Activated CD8-positive, alpha-beta T cell treated with anti-CD3 and anti-CD28 coated beads for 36 hours (primary cell): ENCODE measurements at places on chromosomes 12 and 14. TPM values are rescaled to one million over a fixed set of nuclear protein-coding genes. Genes with fewer than 3 reads are reported as not detected.

PRPF40B gene
- 4.9 TPM for total RNA-seq

EGLN3 gene
- total RNA-seq: 4.2 TPM

SLC17A8 gene
- not detected for total RNA-seq

PCNX4 gene
- 30.0 TPM for total RNA-seq

LUM gene
- not detected for total RNA-seq

CNIH1 gene
- total RNA-seq: 82.0 TPM

VRTN gene
- total RNA-seq: not detected

AHNAK2 gene
- not detected for total RNA-seq

EPYC gene
- not detected for total RNA-seq

SRGAP1 gene
- total RNA-seq: 0.02 TPM

CCDC196 gene
- not detected for total RNA-seq

OR4E2 gene
- not detected for total RNA-seq

- DNase-seq: no peak
These were observed 477.1 kb upstream of the CCDC196 start for GRCh38 chr14:66009089-66009488.

- DNase-seq: no peak
These were observed 185.9 kb downstream of the ITPR2 start for GRCh38 chr12:26647088-26647487.

GRCh38 chr14:72801381-72801812 is 92.5 kb downstream of the DPF3 start:
- peak; percentile 41 for DNase-seq

DNA sequence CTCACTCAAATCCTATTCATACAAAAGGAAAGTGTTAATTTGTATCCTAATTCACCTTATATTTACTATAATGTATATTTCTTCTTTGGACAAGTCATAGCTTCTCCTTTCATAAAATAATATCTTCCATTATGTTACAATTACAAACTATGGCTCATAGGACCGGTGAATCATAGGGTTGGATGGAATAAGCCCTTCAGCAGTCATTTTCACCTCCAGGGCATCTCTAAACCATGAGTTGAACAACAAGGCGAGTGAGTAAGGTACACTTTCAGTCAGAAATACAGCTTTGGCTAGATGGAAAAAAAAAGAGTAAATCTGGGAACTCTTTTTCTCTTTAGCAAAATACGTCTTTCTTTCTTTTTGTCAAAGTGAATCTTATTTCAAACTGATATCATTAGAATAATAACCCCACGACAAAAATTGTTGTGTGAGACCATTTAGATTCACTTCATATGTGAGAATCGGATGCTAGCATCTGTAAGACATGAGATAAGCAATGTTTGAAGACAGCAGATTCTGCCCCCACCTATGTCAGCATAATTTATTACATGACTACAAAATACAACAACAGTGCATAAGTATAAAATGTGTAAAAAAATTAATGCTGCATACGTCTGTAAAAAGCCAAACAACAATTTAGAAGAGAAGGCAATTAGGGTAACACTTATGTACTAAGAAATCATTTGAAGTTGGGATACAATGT is 184.4 kb upstream of the SLC38A2 start:
- DNase-seq: peak; percentile 6

GRCh38 chr12:103050273-103050672 is 92.8 kb downstream of the ASCL1 start:
- DNase-seq: no peak

- DNase-seq: no peak
These were observed 150.6 kb upstream of the HIF1A start for GRCh38 chr14:61544448-61545330.

DNA sequence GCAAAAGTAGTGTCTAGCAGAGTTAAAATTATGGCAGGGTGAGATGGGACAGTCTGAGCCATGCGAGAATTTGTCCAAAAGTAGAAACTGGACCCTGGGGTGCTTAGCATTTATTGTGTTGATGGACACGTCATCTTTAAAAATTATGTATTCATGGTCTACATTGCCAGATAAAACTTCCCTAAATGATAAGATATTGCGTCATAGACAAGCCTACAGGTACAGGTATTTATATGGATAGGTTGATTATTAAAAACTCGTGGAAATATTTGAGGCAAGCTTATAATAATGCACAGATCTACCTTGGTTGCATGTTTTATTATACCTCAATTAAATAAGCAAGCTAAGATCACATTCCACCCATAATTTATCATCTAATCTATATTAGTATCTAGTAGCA is 196.0 kb upstream of the PDZRN4 start:
- DNase-seq: no peak

DNA sequence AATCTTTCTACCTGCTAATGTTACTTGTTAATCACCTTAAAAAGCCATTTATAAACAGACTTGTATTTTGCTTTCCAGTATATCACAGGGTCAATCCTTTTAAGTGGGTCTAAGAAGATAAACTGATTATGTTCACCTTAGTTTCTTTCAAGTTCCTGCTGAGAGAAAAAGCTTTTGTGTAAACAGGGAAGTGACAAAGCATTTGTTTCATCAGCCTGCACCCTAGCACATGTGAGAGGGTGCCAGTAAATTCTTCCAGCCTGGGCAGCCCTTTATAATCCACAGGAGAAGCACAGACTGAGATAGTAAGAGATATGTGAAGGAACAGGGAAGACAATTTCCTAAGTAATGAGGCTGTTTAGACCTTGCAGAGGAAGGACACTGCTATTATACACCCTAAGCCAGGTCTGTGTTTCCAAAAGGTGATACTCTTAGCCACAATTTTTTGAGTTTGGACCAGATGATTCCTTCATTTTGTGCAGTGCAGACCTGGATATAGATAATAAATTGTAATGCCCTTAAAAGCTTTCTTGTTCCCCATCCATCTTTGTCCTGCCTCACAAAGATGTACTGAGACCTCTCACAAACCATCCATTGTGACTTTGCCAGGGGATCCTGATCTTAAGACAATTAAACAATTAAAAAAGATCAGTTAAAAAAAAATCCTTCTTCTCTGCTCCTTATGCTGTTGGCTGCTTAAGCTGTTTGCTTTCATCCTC is 150.7 kb downstream of the KTN1 start:
- no peak for DNase-seq

DNA sequence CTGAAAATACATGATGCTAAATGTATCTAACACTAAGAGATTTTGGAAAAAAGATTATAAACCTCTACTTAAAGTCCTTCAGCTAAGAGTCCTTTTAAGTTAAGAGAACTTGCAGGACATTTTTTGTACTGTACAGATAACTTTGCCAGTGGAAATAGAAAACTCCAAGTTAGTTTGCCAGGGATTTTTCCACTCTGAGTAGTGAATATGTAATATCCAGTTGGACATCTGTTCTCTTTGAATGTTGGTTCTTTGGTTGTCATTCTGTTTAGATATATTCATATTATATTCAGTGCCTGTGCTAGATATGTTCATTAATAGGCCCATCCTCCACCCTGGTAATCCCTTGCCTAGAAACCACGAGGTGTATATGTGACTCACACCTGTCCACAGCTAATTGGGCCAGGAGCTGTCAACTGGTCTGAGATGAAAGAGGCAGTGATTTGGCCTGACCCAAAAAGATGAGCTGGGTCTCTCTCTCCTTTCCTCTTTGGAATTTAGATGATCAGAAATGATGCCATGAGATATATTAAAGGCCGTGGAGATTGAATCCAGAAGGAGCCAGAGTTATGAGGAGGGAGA is 261.0 kb upstream of the LRIG3 start:
- DNase-seq: no peak

GRCh38 chr12:92472201-92472600 is 230.6 kb upstream of the PLEKHG7 start:
- no peak for DNase-seq

GRCh38 chr14:32824195-32824594 is 114.5 kb upstream of the NPAS3 start:
- no peak for DNase-seq

- DNase-seq: no peak
These were observed 57.1 kb downstream of the NKX2-1 start for GRCh38 chr14:36462890-36463289.

- DNase-seq: no peak
These were observed 143.0 kb downstream of the EMP1 start for GRCh38 chr12:13339538-13339937.

GRCh38 chr12:76033081-76034011 is 1.8 kb upstream of the PHLDA1 start:
- no peak for DNase-seq

GRCh38 chr14:101855958-101856357 is 94.4 kb downstream of the PPP2R5C start:
- no peak for DNase-seq

DNA sequence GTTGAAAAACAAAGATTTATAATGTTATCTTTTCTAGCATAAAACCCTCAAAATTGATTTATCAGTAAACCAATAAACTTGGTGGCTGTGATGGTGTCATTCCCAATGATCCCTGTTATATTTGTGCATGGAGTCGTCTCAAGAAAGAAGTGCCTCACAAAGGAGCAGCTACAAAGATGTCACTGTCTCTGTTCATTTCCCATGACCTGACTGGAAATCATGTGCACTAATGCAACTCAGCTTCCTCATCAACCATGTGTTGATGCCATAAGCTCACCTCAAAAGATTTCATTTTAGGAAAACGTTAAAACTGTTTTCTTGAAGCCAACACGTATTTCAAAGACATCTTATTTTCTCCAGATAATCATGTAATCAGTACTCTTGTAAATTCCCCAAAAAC is 28.8 kb downstream of the CLEC1A start:
- no peak for DNase-seq

DNA sequence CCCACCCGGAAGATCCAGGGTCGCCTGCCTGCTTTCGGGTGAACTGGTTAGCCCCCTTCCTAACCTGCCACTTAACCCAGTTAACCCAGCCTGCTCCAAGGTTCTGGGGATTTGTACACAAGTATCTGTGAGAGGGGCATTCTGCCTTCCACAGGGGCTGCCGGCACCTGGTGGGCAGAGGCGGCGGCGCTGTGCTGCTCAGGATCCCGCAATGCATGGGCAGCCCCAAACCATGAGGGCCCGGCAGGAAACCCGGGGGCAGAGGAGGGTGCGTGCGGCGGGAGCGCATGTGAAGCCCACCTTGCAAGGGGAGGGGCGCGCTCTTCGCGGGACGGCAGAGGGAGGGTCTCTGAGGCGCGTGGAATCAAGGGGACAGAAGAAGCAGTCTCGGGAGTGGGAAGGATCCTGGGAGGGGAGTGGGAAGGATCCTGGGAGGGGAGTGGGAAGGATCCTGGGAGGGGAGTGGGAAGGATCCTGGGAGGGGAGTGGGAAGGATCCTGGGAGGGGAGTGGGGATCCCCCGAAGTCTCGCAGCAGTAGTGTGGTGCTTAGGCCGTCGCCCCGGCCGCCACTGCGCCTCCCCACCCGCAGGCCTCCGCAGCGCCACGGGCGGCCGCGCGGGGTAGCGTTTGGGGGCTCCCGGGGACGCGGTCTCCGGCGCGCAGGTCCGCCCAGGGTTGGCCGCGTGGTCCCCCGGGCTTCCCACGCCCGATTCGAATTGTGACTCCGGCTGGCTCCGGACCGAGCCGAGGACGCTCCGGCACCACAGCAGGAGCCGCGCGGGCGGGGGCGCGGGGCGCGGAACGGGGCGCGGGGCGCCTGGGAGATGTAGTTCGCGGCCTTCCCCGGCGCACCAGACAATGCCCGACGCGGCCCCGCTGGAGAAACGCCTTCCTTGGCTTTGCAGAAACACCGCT is 4.9 kb upstream of the MTA1 start:
- peak; percentile 79 for DNase-seq

DNA sequence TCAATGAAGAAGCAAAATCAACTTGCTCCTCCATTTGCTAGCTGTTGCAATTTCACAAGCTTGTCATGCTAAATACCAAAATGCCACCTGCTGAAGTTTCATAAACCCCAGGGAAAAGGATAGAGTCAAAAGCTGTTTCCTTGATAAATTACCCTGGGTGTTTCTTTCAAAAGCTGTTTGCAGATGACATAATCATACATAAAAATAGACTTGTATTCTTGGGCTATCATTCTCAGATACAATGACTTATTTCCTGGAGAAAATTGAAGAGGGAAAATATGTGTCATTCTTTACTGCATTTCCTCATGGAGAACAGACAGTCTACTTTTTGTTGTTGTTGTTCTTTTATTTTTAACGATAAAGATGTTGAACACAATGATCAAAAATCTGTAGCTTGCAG is 119.2 kb downstream of the GALC start:
- no peak for DNase-seq

GRCh38 chr12:39435531-39435930 is 7.4 kb downstream of the KIF21A start:
- DNase-seq: no peak

DNA sequence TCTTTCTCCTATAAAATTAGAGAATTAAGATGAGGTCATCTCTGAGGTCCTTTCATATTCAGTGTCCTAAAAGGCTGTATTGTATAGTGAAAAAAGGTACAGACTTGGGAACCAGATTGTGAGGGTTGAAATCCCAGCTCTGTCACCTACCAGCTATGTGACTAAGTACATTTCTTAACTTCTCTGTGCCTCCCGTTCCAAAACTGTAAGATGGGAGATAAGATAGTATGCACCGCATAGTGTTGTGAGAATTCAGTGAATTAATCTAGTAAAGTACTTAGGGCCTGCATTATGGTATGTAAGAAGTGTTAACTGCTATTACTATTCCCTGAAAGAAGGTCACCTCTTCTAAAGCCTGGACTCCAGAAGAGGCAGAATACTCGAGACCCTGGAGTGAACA is 60.6 kb downstream of the GNG2 start:
- DNase-seq: no peak
